PC-3 (cell line): ENCODE measurements at places on chromosomes 1 and 21. TPM values are rescaled to one million over a fixed set of nuclear protein-coding genes. Genes with fewer than 3 reads are reported as not detected.

Gene FCRL6
- total RNA-seq = not detected in 2 replicates

- no peaks in the 10 kb centered on the region for H3K4me1 ChIP-seq
- no peak for DNase-seq
- H3K27ac ChIP-seq = no peak overlapping the region
- no peaks in the 10 kb centered on the region for H3K36me3 ChIP-seq
- no peak overlapping the region for H3K4me3 ChIP-seq
Observed at GRCh38 chr21:40595806-40596205, 251.2 kb downstream of the DSCAM start.

DNA sequence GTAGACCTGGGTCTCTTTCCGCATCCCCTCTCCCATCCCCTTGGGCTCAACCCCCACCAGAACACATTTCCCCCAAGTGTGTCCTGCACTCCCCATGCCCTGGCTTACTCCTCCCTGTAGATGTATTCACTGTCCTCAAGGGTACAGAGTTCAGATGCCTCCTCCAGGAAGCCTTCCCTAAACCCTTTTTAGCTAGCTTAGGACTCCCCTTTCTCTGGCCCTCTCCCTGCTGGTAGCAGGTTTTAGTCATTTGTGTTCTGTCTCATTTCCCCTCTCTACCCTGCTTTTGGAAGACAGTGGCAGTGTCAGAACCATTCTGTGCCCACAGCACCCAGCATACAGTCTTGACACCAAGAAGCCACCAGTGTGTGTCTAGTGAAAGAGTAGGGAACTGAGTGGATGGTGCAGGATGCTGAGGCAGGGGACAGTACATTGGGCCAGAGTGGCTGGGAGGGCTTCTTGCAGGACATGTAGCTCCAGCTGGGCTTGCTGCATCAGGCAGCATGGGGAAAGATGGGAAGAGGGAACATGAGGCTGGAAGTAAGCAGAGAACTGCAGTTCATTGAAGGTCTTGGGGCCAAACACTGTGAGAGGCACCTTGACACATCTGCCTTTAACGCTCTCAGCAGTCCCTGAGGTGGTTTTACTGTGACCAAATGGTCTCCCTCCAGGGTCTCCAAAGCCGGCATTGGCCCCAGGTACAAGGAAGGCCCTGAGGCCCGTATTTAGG lies 2.5 kb downstream of the FOXO6 start:
- H3K27ac ChIP-seq = no peak overlapping the region
- peaks cover 25% of the 10 kb centered on the region for H3K4me1 ChIP-seq
- no peak overlapping the region for H3K4me3 ChIP-seq
- peaks cover 15% of the 10 kb centered on the region for H3K27me3 ChIP-seq
- no peaks in the 10 kb centered on the region for H3K36me3 ChIP-seq

DNA sequence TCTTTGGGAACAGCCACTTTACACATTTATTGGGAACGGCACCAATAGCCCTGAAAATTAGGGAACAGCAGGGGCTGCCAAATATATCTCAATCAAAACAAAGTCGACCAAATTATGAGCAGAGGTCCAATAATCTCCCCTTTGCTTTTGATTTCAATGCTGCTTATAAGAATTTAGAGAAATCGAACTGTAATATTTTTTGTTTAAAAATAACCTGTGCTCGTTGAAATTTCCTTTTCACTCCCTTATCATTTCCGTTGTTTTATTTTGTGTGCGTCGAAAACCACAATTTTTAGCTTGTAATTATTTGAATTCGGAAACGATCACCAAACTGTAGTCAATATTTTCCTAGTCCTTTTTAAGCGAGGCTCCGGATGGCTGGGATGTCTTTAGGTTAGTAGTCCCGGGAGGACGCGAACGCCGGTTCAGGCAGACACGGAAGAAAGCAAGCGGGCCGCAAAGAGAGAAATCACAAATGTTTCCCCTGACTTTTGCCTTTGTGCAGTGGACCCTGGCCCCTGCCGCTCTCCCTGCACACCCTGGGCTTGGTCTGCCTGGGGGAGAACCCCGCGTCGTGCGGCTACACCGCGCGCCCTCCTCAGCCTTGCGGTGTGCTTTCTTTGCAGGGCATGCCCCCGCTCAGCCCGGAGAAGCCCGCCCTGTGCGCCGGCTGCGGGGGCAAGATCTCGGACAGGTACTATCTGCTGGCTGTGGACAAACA lies 2.3 kb downstream of the LHX9 start:
- H3K27ac ChIP-seq = no peak overlapping the region
- H3K4me1 ChIP-seq = peaks cover 4% of the 10 kb centered on the region; the same call in 1 of the 2 replicates
- no peaks in the 10 kb centered on the region for H3K36me3 ChIP-seq

DNA sequence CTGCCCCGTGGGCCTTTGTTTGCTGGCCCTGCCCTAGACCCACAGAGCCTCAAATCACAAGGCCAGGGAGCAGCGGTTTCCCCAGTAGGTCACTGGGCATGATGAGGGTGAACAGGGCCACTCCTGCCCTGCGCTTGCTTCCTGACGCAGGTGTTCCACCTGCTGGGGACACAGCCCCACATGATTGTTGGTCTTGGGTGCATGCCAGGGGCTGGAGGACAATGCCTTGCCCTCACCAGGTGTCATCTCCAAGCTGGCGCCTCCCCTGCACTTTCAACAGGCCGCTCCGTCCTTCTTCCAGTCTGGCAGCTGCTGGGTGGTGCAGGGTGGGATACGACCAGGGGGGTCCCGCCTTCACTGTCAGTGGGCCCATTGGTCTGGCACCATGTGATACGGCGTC lies 24.3 kb downstream of the IL10RB start:
- no peaks in the 10 kb centered on the region for H3K27me3 ChIP-seq
- no peak for DNase-seq
- H3K4me3 ChIP-seq = no peak overlapping the region
- H3K36me3 ChIP-seq = no peaks in the 10 kb centered on the region
- peaks cover 15% of the 10 kb centered on the region for H3K4me1 ChIP-seq

DNA sequence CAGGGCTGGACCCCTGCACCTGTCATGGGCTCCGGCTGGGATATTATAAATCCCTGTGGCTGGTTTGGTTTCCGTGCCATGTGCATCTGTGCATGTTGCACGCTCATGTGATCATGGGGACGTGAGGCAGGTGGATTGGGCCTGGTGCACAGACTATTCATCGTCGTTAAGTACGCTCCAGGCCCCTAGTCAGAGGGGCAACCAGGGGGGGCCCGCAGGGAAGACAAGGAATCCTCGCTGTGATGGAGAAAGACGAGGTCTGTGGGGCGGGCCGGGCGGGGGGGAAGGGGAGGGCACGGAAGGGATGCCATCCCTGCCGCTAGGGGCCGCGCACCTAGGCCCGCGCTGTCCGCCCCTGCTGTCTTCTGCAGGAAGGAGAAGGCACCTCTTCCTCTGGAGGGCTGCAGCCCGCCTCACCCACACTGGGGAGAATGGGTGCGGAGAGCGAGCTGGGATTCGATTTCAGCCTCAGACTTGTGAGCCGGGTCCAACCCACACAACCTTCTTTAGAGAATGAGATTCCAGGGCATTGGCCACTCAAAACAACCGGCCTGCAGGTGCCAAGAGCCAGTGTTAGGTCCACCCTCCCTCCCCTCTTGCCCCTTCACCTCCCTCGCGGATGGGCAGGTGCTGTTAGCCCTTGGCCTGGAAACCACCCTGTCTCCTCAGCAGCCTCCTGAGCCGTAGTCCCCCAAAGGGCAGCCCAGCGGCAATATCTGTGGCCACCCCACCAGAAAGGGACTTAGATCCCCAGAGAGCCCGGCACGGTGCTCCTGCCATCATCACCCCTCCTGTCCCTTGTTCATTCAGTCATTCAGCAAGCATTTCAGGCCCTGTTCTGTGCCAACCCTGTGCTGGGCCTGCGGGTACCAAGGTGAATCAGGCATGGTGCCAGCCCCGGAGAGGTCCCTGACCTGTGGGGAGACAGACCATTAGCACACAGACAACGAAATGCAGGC lies 950 bp upstream of the LRP8 start:
- no peak for DNase-seq
- H3K27ac ChIP-seq = no peak overlapping the region
- H3K4me3 ChIP-seq = peak overlapping the region; percentile 78
- H3K36me3 ChIP-seq = peaks cover 8% of the 10 kb centered on the region; the same call in 1 of the 2 replicates

- peak overlapping the region; percentile 36 for H3K4me3 ChIP-seq
- no peak for DNase-seq
- H3K4me1 ChIP-seq = peaks cover 29% of the 10 kb centered on the region
- peak overlapping the region; percentile 63 for H3K27ac ChIP-seq
- no peaks in the 10 kb centered on the region for H3K27me3 ChIP-seq
- peaks cover 39% of the 10 kb centered on the region for H3K36me3 ChIP-seq
Observed at GRCh38 chr1:199758626-199759255, 268.8 kb upstream of the NR5A2 start.
